ENCODE measurements at places on chromosomes 7 and 10. TPM values are rescaled to one million over a fixed set of nuclear protein-coding genes. Genes with fewer than 3 reads are reported as not detected.

The ALOX5 gene
- 5.6 TPM for polyA plus RNA-seq

The ANKRD61 gene
- 0.11 TPM for polyA plus RNA-seq

DNA sequence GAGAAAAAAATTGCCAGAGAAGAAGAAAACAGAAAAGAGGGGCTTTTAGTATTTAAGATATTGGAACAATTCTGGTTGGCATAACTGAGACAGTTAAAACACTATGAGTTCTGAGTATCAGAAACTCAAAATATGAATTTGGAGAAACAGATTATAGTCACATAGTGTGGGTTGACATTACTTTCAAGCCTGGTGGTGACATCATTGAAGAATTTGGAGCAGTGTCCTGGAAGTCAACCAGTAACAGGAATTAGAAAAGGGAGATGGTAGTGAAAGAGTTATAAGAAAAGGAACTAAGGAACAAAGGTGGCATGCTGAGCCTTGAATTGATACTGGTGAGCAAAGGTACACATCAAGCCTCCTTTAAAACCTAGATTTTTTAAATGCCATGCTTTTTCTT, 88.2 kb downstream of the ZNF438 start:
- no peak for DNase-seq

GRCh38 chr7:83211685-83212084, 49.0 kb upstream of the PCLO start:
- DNase-seq: no peak

GRCh38 chr10:58996063-58996462, 180.4 kb upstream of the PHYHIPL start:
- DNase-seq: no peak

GRCh38 chr10:49332333-49332732, 33.4 kb downstream of the C10orf71 start:
- no peak for DNase-seq

- DNase-seq: no peak
Observed at GRCh38 chr7:92402920-92403759, 44.1 kb upstream of the GATAD1 start.

- peak; percentile 71 for DNase-seq
Observed at GRCh38 chr7:519484-520390, at the start of gene PDGFA. PDGFA (minus strand) TSS chr7:519846; CDS start chr7:519001, 845 bp downstream.

Data from right cardiac atrium (tissue), 5 donors.